ENCODE measurements at places on chromosomes 2 and 18.

DNA sequence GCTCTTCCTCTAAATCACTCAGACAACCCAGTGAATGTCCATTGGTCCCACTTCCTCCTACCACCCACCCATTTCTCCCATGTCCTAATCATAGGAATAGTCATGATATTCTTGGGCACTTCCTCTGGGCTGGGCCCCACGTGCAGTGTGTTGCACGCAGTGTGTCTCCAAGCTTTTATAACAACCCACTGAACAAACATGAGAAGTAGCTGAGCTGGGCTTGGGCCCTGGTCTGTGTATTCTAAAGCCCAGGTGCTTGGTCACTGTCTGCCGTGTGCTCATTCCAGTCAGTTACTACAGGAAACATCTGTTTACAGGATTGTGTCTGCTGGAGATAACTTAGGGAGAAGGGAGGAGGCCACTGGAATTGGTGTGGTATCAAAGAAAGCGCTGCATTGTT lies 64.2 kb upstream of the THOC1 start:
- no peak for DNase-seq

DNA sequence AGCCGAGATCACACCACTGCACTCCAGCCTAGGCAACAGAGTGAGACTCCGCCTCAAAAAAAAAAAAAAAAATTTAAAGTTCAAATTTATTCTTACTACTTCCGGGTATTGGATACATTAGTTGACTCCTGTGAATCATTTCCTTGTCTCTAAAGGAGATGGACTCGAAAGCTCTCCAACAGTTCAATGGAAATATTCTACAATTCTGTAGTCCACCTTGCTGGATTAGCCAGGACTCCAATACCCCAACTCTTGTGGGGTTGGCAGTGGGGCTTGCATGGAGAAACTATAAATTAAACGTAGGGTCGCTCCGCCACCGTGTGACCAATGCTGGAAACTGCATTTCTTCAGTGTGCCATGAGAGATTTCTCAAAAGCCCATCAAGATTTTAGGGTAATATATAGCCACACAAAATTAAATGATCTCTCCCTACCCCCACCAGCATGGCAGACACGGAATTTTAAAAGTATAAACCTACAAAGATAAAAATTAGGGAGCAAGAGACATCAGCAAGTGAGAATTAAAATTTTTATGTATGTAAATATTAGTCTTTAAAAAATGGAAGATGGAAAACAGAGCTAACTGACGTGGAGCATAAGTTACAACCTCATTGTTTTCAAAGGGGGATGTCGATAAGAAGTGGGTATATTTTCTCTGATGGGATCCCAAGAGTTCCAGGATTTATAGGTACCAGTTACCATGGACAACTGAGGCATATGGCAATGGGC lies 27.8 kb upstream of the GAREM2 start:
- DNase-seq, result peak; percentile 79

DNA sequence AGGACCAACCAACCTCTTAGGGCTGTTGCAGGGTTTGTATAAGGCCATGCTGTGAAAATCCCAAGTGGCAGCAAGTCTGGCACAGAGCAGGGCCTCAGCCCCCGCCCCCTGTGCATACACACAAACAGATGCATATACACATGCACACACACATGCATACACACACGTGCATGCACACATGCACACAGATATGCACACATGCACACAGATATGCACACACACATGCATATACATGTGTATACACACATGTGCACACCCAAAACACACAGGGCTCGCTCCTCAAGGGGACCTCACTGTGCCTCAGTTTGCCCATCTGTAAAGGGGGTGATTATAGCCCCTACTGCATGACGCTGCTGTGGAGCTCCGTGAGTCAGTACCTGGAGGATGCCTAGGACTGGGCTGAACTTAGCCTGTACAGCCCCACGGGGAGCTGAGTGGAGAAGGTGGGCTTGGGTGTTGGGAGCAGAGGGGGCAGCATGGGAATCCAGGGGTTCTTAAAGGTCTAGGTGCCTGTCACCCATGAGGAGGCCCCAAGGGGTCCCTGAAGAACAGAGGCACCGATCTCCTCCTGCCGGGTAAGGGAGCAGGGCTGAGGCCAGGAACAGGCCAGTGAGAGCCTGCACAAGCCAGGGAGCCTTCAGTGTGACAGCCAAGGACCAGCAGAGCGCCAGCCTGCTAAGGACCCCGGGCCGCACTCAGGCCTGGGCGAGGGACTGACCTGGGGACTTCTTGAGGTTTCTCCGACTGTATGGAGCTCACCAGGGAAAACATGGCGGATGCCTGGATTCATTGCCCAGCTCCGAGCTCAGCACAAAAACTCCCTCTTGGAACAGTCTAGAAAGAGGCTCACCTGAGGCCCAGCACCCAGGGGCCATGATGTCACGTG lies 24.0 kb upstream of the ALPI start:
- DNase-seq, result no peak

- no peak for DNase-seq
Observed at GRCh38 chr2:31980674-31981356, 30.0 kb downstream of the MEMO1 start.

GRCh38 chr2:20222769-20223406 lies 2.0 kb downstream of the SDC1 start:
- DNase-seq, result no peak

- DNase-seq, result no peak
Observed at GRCh38 chr2:232117413-232117812, 155.9 kb downstream of the DIS3L2 start.

- no peak for DNase-seq
Observed at GRCh38 chr2:29443627-29444026, 328.4 kb downstream of the CLIP4 start.

DNA sequence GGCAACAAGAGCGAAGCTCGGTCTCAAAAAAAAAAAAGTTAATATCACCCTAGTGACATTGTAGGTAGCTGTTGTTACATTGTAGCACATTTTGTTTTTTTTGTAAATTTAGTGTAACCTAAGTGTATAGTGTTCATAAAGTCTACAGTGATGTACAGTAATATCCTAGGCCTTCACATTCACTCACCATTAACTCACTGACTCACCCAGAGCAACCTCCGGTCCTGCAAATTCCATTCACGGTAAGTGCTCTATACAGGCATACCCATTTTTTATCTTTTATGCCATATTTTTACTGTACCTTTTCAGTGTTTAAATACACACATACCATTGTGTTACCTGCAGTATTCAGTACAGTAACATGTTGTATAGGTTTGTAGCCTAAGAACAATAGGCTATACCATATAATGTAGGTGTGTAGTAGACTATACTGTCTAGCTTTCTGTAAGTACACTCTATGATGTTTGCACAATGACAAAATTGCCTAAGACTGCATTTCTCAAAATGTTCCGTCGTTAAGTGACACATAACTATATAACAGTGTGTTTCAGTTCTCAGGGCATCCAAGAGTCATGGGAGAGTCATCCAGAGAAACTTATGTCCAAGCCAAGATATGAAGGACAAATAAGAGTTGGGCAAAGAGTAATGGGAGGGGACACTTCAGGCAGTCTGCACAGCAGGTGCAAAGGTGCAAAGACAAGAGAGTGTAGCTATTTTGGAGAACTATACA lies 68.4 kb downstream of the TANK start:
- DNase-seq, result no peak

DNA sequence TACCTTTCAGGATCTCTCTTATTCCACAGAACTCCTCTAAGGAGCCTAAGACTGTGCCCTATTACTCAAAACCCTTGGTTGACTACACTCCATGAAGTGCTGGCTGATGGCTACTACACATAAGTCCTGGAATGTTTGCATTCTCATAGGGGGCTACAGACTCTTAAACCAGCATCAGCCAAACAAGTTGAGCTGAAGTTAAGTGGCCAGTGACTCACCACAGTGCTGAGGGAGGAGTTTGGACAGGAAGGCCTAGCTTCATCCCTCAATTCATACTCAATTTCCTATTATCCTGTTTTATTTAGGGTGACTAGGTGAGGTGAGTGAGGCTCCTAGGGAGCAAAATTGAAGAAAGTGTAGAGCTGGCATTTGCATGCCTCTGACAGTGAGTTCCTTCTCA lies 246.7 kb downstream of the SMAD2 start:
- no peak for DNase-seq

- no peak for DNase-seq
Observed at GRCh38 chr2:234374150-234374508, 122.8 kb downstream of the ARL4C start.

Data from head of caudate nucleus (tissue), 42 donors.